ENCODE measurements at places on chromosomes 6 and 20.

GRCh38 chr6:113631666-113632065, 225.5 kb upstream of the MARCKS start:
- H3K27me3 ChIP-seq = no peaks in the 10 kb centered on the region
- DNase-seq = no peak
- no peak overlapping the region for H3K4me3 ChIP-seq
- H3K27ac ChIP-seq = peak overlapping the region; percentile 42

DNA sequence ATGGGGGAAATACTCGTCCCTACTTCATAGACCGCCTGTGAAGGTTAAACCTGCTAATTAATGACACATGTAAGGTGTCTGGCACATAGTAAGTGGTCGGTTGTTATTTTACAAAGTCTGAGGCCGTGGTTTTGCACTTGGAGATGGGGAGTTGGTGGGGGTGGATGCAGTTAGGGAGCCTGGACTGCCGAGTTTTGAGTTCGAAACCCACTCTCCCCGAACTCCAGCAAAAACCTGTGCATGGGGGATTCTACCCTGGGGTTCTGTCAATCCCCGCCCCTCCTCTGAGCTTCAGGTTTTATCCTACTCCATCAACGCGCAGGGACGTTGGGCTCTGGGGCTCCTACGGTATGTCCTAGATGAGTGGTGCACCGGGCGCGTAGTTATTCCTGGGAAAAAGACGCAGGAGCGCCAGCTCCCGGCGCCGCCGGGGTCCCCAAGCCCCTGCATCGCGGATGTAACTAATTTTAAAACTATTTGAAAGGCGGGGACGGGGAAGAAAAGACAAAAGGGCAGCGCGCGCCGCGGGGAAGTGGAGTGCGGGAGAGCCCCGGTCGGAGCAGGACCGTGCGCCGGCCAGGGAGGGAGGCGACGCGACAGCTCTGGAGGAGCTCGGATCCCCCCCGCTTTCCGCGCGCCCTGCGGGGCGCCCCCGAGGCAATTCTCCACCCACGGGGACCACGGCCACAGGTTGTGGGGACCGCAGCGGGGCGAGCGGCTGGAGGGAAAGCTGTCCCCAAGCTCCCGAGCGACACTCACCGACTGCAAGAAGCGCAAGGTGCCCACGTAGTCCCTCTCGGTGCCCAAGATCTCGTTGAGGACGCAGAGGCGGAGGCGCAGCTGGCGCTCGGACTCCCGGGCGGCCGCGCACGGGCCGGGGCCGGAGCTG, 672 bp downstream of the PREX1 start:
- peaks cover 2% of the 10 kb centered on the region for H3K4me1 ChIP-seq
- DNase-seq = peak; percentile 42
- no peaks in the 10 kb centered on the region for H3K36me3 ChIP-seq
- peak overlapping the region; percentile 49 for H3K4me3 ChIP-seq
- no peaks in the 10 kb centered on the region for H3K27me3 ChIP-seq

DNA sequence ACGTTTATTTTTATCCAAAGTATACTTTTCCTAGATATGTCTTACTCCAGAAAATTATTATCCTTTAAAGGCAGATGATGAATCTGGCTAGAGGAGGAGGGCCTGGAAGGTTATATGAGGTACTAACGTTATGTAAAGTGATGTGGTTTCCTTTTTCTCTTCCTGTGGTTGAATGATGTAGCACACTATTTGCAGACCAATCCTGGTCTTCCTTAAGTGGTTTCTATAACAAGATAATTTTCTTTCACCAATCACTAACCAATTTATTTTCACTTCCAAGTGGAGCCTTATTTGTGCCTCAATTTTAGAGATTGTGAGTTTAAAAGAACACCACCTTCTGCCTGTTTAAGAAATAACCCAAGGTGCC, 154.6 kb upstream of the SOX4 start:
- H3K4me1 ChIP-seq = no peaks in the 10 kb centered on the region
- no peak overlapping the region for H3K27ac ChIP-seq
- no peaks in the 10 kb centered on the region for H3K36me3 ChIP-seq
- no peak overlapping the region for H3K4me3 ChIP-seq
- H3K27me3 ChIP-seq = no peaks in the 10 kb centered on the region
- no peak for DNase-seq

- peak; percentile 32 for DNase-seq
- H3K4me1 ChIP-seq = peaks cover 53% of the 10 kb centered on the region
- H3K27me3 ChIP-seq = no peaks in the 10 kb centered on the region
- H3K27ac ChIP-seq = peak overlapping the region; percentile 88
- no peaks in the 10 kb centered on the region for H3K36me3 ChIP-seq
- no peak overlapping the region for H3K4me3 ChIP-seq
Measured at GRCh38 chr20:50294164-50295088, 103.8 kb downstream of the CEBPB start.
